Stimulated activated CD8-positive, alpha-beta memory T cell treated with anti-CD3 and anti-CD28 coated beads, Interleukin-2, amount 100 ng/mL, for 48 hours (primary cell): ENCODE measurements at places on chromosomes 6 and 20.

DNA sequence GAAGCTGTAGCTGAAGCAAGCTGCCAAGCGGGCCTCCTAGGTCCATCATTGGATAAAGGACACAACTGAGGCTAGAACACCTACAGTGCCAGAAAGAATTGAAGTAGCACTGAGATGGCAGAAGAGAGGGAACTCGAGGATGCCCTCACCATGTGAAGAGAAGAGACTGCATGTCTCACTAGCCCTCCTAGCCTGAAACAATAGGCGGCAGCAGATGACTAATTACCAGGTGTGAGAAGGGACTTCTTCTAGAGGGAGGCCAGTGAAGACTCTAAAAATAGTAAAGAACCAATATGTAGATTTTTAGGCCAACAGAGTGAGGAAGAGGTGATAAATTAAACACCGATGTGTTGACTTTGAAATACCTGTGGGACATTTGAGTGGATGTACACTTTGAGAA lies 50.3 kb downstream of the LGSN start:
- DNase-seq: no peak

DNA sequence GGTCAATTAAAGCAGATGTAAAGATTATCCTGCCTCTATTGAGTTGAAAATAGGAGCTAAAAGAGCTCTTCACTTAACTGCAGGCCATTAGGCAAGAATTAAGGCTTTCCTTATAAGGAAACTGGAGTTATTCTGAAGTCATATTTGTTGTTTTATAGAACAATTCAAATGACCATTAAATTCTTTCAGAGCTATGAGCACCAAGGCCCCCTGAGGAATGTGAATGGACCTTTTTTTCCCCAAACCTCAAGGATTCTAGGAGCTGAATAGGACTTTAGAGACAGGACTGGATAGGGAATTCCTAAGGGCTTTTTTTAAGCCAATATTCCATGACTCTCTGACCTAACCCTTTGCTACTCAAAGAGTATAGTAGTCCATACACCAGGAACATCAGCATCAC lies 565.7 kb upstream of the BTBD3 start:
- no peak for DNase-seq

GRCh38 chr6:128456510-128457230 lies 63.7 kb downstream of the PTPRK start:
- no peak for DNase-seq

GRCh38 chr6:168131464-168132415 lies 52.7 kb upstream of the FRMD1 start:
- DNase-seq: no peak

- DNase-seq: no peak
Measured at GRCh38 chr6:22334778-22335177, 37.9 kb upstream of the PRL start.

DNA sequence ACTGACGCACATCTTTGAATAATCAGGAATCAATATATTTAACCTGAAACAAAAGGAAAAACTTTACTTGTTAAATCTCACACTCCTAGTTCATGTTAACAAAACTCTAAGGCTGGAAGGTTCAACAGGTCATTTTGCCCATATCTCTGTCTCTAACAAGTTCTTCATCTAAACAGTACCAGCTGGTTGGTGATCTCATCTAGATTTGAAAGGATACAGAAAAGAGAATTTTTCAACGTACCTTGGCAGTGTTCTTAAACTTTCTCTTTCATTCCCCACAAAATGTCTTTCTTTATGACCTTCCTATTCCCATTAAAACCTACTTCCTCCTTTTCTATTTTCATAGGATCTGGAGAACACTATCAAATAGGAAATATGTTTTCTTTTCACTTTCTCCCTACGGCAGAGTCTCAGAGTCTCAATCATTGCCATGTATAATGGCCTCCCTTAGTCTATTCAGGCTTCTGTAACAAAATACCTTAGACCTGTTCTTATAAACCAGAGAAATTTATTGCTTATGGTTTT lies 111.3 kb downstream of the TBX18 start:
- DNase-seq: no peak

- DNase-seq: no peak
Measured at GRCh38 chr6:7773322-7773721, 47.4 kb downstream of the BMP6 start.

DNA sequence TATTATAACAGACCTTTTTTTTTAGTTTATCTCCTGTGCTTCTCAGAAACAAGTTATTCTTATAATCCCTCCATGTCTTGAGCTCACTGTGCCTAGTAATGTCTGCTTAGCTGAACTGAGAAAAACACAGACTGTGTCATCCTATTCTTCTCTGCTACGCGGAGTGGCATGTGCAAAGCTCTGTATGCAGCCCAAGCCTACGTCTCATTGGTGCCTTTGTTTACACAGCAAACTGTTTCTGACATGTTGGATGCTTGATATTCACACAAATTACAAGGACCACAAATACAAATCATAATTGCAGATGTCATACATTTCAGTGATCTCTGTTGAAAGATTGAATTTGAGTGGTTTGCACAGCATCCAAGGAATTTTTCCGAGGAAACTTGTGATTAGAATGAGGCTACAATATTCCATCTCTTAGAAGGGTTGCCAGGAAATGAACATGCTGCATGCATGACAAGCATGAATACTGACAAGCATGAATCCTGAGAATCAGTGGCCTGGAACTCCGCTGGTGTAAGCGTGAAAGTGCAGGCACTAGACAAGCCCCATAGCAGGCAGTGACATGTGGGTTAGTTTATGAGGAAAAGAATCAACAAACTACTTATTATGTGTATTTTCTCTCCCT lies 128.4 kb upstream of the SGK1 start:
- DNase-seq: no peak

DNA sequence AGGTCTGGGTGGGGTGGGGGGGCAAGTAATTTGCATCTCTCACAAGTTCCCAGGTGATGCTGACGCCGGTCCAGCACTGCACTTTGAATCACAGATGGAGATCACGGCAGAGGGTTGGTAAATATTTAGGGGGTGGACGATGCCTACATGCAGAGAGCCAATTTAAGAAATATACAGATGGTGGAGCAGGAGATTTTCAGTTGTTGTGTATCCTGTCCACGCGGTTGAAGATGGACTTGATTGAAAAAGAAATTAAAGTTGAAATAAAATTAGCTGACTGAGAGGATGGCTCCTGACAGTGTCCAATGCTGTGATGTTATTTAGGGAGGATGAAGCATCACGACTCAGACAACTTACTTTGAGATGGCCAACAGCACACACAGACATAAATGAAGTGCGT lies 74.6 kb downstream of the PHACTR3 start:
- no peak for DNase-seq

GRCh38 chr20:51393571-51393970 lies 148.9 kb downstream of the NFATC2 start:
- DNase-seq: no peak

- DNase-seq: no peak
Measured at GRCh38 chr6:43199912-43200311, 17.9 kb downstream of the CUL9 start.

- DNase-seq: no peak
Measured at GRCh38 chr6:80348263-80348662, 241.8 kb downstream of the BCKDHB start.

DNA sequence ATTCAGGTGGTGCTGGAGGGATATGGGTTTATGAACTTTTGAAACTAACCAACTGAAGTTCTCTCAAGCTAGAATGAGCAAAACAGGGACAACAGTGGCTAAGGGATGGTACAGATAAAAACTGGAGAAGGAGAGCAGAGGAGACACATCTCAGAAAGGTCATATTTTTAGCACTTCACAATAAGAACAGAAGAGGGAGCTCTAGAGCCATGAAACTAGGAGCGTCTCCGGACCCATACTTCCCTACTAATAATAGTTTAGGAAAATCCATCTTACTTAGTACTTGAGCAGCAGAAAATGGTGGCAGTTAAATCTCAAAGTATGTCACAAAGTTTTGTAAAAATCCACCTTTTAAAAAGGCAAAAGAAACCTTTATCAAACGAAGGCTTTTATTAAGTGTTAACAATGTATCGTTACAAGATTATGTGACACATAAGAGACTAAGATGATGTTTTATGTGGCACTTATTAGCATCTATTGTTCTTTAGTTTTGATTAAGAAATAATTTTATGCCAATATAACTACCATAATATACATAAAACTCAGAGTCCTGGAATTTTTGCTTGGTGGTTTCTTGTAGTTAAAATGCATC lies 278.6 kb downstream of the TBC1D32 start:
- DNase-seq: no peak

GRCh38 chr20:19361790-19362189 lies 149.3 kb downstream of the SLC24A3 start:
- DNase-seq: no peak

GRCh38 chr6:12270551-12271230 lies 19.5 kb upstream of the EDN1 start:
- no peak for DNase-seq

GRCh38 chr6:30915591-30915946 lies 1.5 kb downstream of the VARS2 start:
- DNase-seq: no peak

DNA sequence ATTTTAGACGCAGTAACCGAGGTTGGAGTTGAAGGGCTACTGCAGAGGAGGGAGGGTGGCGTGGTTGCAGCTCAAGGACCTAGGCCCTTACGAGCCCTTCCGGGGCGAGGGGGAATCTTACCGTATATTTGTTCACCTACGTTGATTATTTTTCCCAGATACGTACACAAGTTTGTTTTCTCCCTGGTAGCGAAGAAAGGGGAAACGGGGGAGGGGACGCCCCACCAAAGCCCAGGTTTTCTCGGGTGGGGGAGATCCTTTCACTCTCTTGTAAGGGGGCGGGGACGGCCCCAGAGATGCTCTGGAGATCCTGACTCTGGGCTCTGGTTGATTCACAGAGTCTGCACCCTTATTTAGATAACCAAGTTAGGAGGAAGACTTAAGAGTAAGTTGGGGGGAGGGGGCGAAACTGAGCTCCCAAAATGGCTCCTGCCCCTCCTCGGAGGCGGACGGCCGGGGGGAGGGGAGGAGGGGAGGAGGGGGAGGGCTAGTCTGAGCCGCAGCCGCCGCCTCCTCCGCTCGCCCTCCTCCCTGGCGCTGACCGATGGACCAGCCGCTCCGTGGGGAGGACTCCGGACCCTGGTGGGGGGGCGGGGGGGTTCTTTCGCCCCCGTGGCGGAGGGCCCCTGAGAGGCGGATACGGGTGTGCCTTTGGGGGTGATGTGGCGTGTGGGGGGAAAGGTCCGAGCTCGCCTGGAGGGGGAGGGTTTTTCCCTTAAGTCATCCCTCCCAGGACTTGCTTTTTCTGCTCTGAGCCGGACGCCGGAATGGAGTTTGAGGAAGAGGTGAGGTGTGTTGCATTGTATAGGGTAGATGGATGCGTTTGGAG lies 2.2 kb downstream of the BRD2 start:
- DNase-seq: peak; percentile 66

DNA sequence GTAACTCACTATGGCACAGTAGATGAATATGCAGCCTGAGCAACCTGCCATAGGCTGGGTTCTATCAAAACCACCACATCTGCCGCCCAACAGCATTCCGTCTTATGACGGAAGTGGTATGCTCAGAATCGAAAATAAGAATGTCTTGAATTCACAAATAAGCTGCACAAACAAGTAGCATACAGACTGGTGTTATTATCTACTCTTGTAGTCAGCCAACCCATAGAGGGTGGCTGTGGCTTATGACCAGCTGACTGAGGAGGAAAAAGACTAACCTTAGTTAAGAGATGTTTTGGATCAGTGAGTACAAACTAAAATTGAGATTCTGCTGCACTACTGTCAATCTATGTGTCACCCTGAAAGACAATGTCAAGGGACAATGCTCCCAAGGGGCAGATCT lies 1255.1 kb upstream of the EYS start:
- no peak for DNase-seq

DNA sequence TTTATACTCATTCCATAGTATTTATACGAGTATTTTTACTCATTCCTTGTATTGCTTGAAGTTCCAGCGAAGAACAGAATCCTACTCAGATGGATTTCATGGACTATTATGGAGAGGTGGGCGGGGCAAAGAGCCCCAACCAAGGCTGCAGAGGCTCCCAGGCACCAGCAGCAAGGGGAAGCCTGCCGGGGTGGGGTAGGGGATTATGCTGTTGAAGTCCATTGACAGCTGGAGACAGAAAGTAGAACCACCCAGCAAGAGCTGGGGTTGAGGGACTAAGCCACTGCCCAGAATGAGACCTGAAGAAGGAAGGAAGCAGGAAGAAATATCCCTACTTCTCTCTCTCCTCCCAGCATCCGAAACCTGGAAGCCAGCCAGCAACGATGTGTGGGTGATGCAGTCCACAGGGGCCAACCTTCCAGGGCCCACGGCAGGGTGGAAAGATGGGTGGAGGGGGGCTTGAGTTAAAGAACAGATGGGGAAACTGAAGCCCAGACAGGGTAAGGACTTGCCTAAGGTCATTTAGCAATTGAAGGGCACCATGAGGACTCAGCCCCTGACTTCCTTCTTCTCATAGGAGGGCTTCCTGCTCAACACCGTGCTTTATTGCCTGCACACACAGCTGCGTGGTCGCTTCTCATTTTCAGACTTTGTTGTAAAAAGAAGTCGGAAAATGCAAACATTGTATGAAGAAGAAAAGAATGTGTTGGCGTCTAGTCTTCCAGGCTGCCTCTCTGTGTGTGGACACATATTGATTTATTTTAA lies 18.3 kb upstream of the GTSF1L start:
- no peak for DNase-seq

DNA sequence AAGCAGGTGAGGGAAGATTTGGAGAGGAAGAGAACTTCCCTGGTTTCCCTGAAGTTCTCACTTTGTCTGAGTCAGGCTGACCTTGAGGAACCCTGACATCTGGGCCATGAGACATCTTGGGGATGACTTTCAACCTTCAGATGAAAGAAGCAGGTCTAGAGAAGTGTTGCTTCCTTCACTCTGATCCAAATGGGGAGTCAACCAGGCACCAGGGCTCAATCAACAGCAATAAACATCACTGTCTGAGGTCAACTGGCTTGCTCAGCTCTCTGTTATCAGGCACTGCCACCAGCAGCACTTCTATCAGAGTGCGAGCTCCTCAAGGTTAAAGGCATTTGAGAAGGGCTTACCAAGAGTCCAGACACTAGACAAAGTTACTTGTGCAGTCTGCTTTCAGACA lies 6.3 kb downstream of the ACOT8 start:
- DNase-seq: no peak

DNA sequence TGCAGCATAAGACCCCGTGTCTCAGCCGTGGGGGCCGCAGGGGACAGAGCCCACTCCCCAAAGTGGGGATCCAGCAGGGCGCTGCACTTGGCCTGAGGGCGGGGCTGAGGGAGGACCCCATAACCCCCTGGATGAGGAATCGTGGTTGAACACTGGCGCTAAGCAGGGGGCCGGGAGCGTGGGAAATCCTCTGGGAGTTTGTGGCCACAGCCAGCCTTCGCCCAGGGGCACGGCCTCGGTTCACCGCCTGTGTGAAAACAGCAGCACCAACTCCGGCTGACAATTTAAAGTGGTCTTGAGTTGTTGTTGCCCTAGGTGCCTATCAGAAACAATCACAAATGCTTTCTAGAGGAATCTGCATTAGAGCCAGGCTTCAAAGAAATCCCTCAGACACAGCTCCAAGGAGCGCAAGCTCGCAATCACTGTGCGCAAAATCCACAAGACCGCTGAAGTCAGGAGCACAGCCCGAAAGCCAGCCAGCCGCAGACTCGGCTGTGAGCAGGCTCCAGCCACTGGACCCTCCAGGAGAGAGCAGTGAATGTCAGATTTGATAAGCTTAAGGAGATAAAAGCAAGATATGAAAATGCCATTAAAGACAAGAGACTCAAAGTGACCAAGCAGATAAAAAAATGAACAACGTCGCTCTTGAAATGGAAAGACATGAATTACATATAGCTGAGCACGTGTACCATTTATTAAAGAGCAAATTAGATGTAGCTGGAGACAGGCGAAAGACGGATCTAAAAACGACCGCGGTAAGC lies 10.9 kb upstream of the RPS6KA2 start:
- no peak for DNase-seq

GRCh38 chr6:160259598-160259997 lies 977 bp upstream of the SLC22A2 start:
- DNase-seq: no peak
